Left forelimb (tissue), 1 donor: ENCODE measurements at places on chromosomes 3 and 15.

DNA sequence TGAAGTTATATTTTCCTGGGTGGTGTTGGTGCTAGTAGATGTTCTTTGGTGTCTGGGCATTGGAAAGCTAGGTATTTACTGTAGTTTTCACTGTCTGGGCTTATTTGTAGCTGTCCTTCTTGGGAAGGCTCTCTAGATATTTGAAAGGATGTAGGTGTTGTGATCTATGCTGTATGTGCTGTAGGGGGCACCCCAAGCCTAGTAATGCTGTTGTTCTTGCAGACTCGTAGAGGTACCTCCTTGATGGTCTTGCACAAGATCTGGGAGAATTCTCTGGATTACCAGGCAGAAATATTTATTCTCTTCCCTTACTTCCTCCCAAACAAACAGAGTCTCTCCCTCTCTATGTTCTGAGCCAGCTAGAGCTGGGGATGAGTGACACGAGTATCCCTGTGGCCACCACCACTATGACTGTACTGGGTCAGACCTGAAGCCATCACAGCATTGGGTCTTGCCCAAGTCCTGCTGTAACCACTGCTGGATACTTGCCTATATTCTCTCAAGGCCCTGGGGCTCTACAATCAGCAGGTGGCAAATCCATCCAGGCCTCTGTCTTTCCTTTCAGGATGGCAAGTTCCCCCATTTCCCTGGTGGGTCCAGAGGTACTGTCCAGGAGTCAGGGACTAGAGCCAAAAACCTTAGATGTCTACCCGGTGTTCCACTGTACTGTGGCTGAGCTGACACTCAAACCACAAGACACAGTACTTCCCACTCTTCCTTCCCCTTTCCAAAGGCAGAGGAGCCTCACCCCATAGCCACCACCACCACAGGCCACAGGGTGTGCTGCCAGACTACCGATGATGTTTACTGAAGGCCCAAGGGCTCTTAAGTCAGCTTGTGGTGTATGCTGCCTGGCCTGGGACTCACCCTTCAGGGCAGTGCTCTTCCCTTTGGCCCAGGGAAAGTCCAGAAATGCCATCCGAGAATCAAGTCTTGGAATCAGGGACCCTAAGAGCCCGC lies 195.2 kb upstream of the DPPA4 start:
- no peak for DNase-seq

DNA sequence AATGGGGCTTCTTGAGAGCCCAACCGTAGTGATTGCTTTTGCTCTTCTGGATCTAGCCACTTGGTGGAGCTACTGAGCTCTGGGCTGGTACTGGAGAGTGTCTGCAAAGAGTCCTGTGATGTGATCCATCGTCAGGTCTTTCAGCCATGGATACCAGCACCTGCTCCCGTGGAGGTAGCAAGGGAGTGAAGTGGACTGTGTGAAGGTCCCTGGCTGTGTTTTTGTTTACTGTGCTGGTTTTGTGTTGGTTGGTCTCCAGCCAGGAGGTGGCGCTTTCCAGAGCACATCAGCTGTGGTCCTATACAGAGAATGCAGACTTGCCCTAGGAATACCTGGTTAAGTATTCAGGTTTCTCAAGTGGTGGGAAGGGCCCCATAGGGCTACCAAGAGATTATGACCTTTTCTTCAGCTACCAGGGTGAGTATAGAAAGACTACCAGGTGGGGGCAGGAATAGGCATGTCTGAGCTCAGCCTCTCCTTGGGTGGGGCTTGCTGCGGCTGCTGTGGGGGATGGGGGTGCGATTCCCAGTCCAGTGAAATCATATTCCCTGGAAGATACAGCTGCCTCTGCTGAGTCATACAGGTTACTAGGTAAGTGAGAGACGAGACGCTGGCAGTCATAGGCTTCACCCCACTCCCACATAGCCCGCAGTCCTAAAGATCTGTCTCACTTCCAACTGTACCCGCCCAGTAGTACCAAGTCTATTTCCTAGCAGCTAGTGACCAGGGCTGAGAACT lies 733.7 kb downstream of the ZNF385D start:
- DNase-seq: no peak

DNA sequence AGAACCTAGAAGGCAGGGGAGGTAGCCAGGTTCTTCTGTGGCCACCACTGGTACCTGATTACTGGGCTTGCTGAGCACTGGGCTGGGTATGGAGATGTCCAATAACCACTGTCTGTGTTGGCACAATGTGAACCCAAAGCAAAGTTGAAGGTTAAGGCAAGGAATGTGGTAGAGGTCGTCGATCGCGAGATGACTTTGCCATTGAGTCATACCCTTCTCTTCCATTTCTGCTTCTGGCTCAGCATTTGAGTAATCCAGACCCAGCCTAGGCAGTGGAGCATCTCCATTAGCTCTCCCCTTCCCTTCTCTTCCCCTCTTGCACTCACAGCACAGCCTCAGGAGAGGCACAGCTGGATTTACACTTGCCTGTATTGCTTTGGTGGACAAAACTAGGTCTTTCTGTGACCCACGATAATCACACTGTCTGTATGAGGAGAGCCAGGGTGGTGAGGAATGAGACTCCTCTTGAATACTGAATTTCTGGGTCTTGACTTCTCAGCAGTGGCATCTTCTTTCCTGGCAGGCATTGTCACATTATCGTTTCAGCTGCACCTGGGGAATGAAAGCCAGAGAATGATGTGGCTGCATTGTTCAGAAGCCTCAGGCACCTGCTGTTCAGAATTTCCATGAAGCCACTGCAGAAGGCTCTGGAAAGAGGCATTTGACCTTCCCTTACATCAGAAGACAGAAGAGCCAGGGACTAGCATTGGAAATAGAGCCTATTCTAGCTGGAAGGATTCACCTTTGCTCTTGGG lies 272.6 kb downstream of the PDCD6IP start:
- DNase-seq: no peak

GRCh38 chr3:191566469-191566868 lies 105.5 kb downstream of the PYDC2 start:
- DNase-seq: no peak

DNA sequence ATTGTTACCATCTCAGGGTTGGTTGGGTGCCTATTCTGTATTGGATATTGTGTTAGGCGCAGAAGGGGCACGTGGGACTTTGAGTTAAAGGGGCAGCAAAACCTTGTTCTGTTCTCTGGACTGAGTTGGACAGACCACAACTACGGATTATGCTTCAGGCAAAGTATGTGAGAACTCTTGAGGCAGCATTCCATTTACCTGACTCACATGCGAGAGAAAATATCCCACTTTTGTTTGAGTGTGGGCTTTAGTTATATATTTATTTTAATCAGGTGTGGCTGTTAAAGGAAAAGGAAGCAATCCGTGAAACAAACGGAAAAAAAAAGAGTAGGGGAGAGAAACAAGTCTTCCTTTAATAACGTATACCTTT lies 627 bp upstream of the PLS1 start:
- no peak for DNase-seq

GRCh38 chr3:89783341-89783927 lies 676.0 kb downstream of the EPHA3 start:
- DNase-seq: no peak

DNA sequence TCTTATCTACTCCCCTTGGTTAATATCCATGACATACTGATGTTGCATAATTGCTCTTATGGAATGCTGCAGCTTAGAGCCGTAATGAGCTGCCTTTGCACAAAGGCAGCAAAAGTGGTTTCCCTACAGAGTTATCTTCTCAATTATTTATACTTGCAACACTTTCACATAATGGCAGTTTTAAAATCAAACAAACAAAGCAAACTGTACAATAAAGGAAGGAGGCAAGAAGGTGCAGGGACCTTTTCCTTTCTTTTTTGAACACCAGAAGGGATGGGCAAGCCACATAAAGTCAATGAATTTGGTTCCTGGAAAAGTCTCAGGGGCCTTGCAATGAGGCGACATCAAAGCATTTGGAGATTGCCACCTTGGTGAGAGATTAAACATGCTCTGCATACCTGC lies 188.0 kb downstream of the MEIS2 start:
- no peak for DNase-seq
